ENCODE measurements at places on chromosomes 16 and 17. TPM values are rescaled to one million over a fixed set of nuclear protein-coding genes. Genes with fewer than 3 reads are reported as not detected.

Gene LLGL2
- 0.54 TPM for total RNA-seq

DNA sequence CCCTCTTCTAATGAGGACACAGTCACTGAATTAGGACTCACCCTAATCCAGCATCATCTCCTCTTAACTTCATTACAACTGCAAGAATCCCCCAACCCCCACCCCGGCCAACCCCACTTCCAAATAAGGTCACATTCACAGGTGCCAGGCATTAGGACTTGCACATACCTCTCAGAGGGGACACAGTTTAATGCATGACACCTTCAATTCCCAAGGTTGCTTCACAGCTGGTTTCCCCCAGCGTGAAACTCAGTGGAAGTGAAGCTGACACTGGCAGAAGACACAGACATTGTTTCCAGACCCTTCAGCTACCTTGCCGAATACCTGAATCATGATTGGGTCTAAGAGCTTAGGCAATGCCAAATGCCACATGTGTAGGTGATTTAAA lies 217.0 kb upstream of the DYNLRB2 start:
- no peak for DNase-seq

DNA sequence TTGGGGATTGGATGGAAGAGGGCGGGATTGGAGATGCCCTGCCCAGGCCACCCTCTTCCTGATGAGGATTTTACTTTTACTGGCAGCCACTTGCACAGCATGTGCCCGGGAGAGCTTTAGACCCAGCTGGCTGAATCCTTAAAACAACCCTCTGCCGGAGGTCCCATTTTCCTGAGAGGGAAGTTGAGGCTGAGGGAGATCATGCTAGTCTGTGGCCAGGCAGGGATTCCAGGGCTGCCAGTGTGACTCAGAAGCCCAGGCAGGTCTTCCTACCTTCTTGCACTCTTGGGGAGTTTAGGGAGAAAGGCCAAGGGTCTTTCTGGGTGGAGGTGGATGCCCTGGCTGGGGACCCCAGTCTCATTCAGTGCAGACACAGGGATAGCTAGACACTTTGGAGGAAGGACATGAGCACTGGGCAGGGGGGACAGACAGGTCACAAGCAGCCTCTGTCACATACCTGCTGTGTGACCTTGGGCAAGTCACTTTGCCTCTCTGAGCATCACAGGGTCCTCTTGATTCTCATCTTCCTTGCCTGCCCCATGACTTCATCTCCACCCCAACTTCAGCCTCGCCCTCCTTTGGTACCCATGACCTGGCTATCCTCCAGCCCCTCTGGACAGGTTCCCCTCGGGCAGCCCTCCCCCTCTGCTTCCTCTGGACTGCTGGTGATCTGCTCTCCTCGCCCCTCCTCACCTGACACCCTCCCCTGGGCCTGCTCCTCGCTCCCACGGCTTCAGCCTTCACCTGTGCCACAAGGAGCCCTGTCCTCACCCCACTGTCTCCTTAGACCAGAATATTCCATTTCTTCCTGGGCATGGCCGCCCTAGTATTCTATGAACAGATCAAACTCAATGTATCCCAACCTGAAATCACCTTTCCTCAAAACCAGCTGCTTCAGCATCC lies 11.3 kb upstream of the DCAF7 start:
- no peak for DNase-seq

DNA sequence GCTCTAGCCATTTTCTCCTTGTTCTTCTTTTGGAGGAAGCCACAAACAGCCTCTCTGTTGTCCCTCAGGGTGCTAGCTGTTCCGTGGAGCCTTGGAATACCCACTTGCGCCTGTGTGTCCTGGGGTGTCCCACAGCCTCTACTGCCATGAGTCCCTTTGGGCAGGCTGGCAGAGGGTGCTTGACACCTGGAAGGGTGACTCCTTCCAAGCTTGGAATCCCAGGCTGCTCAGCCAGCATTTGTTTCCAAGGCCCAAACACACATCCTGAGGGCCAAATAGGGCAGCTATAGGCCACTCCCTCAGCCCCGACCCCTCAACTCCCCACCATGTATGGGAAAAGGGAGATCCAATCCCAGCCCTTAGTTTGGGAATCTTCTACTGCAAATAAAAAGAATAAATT lies 14.9 kb downstream of the ZNHIT3 start:
- no peak for DNase-seq

GRCh38 chr17:41211845-41212466 lies 14.5 kb upstream of the KRTAP9-2 start:
- DNase-seq = peak; percentile 73

GRCh38 chr16:71350821-71351557 lies 7.5 kb upstream of the CALB2 start:
- DNase-seq = no peak

DNA sequence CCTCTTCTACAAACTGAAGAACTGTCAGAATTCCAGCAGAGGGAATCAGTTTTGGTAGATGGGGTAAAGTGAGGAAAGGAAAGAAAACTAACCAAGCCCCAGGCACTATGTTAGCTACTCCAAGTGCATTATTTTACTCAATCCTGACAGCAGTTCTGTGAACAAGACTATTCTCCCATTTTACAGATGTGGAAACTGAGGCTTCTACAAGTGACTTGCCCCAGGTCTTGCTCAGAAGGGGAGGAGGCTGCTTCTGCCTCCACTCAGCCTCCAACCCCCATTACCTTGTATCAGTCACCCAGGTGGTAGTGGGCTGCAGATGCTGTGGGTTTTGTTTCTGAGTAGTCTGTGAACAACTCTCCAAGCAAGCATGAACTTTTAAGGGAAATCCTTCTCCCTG lies 315.2 kb upstream of the MAF start:
- DNase-seq = no peak

Gene PFN1
- 432 TPM for total RNA-seq

DNA sequence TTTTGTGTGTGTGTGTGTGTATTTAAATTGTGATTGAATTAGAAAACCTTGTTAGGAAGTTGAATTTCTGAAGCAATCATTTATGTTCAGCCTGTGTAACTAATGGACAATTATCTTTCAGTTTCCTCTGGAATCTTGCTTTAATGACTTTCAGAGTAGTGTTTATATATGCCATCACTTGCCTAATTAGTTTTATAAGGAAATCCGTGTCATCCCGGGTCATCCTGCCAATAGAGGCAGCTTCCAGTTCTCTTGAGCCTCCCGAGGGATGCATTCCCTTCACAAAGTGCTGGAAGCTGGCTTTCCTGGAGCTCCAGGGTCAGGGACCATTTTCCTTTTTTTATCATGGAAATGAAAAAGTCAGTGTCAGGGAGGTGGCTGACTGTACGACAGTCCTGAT lies 42.9 kb downstream of the PRKCA start:
- DNase-seq = no peak

- peak; percentile 46 for DNase-seq
Observed at GRCh38 chr17:36920032-36921005, 17.0 kb upstream of the LHX1 start.

Gene TPSB2
- total RNA-seq = not detected

Gene TBC1D3L
- total RNA-seq = 0.28 TPM

Measured in IMR-90 (cell line).